Kidney (tissue), 22 donors: ENCODE measurements at places on chromosomes 16 and 17.
A peak's percentile ranks its signal among the peaks of the same experiment; 100 is the strongest.

DNA sequence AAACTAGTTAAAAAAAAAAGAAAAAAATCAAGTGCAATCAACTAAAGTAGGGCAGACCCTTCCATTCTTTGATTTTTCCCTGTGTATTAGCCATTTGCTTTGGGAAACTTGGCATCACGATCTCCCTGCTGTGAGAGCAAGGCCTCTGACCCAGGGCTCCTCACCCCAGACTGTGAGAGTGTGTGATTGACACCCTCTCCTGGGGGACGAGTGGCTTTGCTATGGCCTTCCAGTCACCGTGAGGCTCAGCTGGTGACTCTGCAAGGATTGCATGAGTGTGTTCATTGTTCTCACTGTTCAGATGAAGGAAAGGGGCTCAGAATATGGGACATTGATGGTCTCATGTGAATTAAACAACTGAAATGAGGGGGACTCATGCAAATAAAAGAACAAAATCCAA, 69.0 kb upstream of the BCAR1 start:
- DNase-seq = no peak

GRCh38 chr17:12619459-12620199, 46.1 kb upstream of the MYOCD start:
- no peak for DNase-seq

GRCh38 chr16:4306470-4307214, 9.2 kb upstream of the GLIS2 start:
- peak; percentile 80 for DNase-seq

DNA sequence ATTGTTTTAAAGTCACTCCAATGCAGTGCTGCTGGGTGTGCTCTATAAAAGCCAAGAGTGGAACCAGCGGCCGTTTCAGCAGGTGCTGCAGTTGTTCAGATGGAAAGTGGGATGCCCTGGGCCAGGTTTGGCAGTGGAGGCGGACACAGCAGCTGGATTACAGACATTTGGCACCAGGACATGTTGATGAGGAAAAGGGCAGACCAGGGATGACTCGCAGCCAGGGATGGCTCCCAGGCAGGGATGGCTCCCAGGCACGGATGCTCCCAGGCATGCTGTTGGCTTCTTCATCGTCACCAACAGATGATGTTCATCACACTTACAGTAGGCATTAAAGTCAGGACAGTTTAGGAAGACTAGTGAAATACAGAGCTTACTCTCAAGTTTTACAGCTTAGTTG, 10.0 kb downstream of the GAN start:
- no peak for DNase-seq

DNA sequence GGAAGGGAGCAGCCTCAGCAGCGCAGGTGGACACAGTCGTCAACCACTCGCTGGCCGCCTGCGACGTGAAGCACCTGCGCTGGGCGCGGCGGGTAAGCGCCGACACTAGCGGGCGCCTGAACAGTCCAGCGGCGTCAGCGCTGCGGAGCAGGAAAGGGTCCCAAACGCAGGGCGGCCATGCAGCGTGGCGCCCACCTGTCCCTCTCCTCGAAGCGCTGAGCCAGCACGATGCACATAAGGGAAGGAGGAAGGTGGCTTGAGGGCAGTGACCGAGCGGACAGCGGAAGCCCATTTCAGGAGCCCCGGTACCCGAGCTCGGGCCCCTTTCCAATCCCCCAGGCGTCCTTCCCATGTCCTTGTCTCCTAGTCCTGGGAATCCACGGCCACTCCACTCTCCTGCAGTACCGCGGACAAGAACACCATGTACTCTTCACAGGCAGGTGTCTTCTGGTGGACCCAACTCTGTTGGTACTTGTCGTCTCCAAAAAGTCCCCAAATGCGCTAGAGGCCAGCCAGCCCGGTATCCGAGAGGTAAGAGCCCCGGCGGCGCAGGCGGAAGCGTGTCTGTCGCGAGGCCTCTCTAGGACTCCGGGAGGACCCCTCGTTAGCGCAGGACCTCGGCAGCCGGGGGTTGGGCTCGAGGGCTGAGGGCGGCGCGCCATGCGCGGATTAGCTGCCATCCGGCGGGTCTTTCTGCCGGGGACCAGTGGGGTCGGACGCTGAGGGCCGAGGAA, 14.4 kb downstream of the ZNF232 start:
- DNase-seq = peak; percentile 93

GRCh38 chr17:65184235-65184959, 47.2 kb downstream of the RGS9 start:
- no peak for DNase-seq

DNA sequence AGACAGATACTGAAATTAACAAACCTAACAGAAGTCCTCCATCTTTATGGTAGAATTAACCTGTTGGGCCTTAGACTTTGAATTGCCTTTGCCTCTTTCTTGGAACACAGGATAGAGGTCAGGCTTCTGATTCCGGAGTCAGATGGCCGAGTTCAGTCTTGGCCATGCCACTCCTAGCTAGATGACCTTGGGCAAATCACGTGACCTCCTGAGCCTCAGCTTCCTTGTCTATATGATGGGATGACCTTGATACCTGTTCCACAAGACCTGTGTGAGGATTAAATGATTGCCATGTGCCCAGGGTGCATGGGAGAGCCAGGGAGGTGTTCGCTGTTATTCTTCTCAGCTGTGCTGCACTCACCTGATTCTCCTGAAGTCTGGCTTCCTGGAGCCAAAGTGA, 161.4 kb downstream of the CMIP start:
- DNase-seq = no peak

DNA sequence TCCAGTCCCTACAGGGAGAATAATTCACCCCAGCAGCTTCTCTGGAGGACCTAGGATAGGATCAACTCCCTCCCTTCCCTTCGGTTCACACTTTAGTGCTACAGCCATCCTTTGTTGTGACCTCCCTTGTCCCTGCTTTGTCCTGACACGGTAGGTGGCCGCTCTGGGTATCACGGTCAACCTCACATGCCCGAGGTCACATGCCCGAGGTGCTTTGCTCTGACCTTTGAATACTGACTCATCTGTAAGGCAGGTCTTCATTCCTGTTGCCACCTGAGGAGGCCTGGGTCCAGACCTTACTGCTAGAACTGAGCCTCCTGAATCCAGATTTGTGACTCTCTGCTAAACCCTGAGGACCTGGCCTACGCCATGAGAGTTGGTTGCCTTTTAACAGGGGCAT, 19.7 kb downstream of the ALKBH5 start:
- DNase-seq = no peak

- no peak for DNase-seq
Measured at GRCh38 chr17:1340371-1340770, 59.7 kb downstream of the YWHAE start.

DNA sequence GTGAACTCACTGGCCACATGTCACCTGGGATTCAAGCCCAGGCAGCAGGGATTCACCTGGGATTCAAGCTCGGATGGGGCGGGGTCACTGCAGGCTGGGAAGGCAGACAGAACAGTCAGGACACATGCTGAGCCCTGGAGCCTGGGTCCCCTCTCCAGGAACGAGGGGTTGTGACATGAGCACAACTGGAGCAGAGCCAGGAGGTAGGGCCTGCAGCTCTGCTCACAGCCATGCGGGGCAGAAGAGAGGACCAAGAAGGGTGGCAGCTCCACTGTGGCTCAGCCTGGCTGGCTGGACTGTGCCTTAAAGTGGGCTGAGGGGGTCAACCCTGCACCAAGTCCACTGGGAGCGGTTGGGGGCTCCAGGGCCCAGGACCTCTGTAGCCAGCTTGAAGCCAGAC, 150.1 kb downstream of the RAB11FIP4 start:
- no peak for DNase-seq

DNA sequence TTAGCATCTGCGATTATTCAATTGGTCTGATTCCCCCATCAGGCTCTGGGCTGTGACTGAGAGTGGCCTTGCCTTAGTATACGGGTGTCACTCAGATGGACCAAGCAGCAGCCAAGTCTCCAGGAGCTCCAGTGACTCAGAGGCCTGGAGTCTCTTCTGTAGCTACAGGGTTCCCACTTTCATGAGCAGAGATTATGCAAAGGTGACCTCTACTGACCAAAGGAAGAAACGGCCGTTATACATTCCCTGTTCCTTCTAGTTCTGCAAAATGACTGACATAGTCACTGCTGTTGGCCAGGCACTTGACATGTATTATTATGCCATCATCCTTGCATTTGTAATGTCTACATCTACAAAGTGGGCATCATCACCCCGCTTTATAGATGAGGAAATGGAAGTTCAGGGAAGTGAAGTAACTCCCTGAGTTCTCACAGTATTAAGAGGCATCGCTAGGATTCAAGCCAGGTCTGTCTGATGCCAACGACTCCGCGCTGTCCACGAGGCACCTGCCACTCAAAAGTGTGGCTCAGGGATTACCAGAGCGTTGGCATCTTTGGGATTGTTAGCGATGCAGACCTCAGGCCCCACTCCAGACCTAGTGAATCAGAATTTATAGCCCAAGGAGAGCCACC, 23.3 kb downstream of the SLC38A7 start:
- peak; percentile 91 for DNase-seq

GRCh38 chr17:4742629-4743028, 2.9 kb upstream of the CXCL16 start:
- DNase-seq = no peak

GRCh38 chr17:1733759-1734158, 8.9 kb upstream of the SERPINF2 start:
- no peak for DNase-seq
